ENCODE measurements at places on chromosomes 7 and 10.

GRCh38 chr7:2864999-2865670, 21.0 kb upstream of the GNA12 start:
- peak; percentile 63 for DNase-seq

- no peak for DNase-seq
Observed at GRCh38 chr10:14695847-14696480, 78.7 kb downstream of the FAM107B start.

- no peak for DNase-seq
Observed at GRCh38 chr7:39845006-39845405, 105.0 kb upstream of the CDK13 start.

- no peak for DNase-seq
Observed at GRCh38 chr7:113202284-113202683, 83.9 kb upstream of the SMIM30 start.

DNA sequence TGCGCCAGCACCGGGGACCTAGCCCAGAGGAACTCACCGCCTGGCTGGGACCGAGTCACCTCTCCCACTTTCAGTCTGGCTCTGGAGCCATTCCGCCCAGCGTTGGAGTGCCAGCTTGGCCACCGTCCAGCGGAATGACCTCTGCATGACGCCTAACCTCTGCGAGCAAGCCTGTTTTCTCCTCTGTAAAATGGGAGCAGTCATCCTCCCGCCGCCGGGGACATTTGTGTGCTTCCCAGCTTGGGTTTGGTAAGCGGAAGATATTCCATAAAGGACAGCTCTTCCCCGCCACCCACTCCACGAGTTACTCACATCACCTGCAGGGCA, 1.3 kb upstream of the ZCCHC24 start:
- no peak for DNase-seq

DNA sequence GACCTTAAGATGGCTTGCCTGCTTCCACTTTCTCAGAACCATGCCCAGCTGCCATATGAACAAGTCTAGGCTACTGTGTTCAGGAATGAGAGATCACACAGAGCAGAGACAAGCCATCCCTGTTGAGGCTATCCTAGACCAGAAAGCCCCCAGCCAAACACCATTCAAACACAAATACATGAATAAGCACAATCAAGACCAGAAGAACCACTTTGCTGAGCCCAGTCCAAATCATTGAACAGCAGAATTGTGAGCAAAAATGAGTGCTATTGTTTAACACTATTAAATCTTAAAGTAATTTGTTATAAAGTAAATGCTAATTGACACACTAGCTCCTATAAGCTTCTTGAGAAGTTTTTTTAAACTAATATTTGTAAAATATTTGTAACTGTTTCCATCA, 79.0 kb upstream of the LYZL1 start:
- DNase-seq, result no peak

DNA sequence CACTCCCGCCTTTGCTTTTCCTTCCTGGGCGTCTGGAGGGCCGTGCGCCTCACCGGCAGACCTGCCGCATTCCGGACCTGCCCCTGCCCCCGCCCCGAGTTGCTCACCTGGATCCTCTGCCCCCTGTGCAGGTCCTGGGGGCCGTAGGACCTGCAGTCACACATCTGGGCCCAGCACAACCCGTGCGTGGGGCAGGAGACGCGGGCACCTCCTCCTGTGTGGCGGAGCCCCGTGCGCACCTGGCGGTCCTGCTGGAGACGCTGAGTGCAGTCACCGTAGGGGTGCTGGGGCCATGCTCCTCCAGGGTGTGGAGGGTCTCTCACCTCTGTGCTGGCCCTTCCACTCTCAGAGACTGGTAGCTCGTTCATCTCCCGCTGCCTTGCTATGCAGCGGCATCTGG, 85.5 kb downstream of the DNAJB6 start:
- no peak for DNase-seq

- DNase-seq, result no peak
Observed at GRCh38 chr10:44416936-44417335, 32.0 kb upstream of the CXCL12 start.

- DNase-seq, result no peak
Observed at GRCh38 chr7:136050462-136050847, 73.3 kb upstream of the MTPN start.

DNA sequence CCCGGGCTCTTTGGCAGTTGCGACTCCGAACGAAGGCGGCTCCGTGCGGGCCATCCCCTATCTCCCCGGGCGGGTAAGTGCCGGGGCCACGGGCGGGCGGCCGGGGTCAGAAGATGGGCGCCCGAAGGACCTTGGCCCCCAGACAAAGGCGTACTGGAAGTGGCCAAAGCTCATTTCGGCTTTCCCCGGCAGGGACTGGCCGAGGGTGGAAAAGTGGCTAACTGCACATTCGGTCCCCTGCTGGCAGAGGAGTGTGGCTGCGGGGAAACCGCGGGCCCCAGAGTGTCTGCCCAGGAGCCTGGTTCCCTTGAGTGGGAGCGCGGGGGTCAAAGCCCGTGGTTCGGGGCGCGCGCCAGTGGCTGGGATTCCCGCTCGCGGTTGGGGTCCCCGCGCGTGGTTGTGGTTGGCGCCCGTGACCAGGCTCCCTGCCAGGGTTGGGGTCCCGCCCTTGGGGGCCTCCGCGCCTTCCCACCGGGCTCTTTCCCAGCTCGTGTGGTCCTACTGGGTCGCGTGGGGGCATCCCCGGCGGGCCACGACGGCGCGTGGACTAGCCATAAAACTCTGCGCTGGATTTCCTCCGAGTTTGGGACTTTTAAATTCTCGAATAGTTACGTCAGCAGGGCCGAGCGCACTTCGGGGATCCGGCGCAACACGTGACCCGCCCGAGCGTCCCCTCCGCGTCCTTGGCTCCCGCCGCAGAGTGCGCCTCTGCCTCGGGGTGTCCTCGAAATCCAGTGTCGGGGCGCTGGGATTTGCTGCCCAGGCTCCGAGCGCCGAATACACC, 124.4 kb downstream of the TACC2 start:
- DNase-seq, result no peak

DNA sequence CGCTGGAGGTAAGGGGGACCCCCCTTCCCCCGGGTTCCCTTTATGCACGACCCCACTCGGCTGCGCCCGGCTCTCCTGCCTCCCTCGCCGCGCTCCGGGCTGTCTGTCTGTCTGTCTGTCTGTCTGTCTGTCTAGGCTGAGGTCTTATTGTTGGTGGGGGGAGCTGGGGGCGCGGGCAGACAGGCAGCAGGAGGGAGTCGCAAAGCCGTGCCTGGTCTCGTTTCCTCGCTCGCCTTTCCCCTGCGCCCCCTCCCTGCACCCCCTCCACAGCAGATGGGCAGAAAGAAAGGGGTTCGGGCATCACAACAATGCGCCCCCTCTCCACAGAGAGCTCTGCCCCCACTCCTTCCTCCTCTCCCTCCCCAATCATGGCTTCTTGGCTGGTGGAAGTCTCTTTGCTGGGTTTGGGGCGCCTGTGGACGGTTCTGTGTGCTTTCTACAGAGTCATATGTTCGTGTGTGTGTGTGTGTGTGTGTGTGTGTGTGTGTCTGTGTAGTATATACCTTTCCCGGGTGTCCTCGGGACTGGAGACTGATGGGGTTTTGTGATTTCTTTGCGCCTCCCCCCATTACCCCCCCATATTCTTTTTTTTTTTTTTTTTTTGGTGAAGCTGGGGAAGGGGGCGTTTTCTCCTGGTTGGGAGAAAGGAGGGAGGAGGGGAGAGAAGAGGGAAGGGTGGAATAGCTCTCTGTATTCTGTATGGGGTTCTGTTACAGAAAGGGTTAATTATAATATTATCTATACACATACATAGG, 1.9 kb downstream of the AUTS2 start:
- no peak for DNase-seq

DNA sequence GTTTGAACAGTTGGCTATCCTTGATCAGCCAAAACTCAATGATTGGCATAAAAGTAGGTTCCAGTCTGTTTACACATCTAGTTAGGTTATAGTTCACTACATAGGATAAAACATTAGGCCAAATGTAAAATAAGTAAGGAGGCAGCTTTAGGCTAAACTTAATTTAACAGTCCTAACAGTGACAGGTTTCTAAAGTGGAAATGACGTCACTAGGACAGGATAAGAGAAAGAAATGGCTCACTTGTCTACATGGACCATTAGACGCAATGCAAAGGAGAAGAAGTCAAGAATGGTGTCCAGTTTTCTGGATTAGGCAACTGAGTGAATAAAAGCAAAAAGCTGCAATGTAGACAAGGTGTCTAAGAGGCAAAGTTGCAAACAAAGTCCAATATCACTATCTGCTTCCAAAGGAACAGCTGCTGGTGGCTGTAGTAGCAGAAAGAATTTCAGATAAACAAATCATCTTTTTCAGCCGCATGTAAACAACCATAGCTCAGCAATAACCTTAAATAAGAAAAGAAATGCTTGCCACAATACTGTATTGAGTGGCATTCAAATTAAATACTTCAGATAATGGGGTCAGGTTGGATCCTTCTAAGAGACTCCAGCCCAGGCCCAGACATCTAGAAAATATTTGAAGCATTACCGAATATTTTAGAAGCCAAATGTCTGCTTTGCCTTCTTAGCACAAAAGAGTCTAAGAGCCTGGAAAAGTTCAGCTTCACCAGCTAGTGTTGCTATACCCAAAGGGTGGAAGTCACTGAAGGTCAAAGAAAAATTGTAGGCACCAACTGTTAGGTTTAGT, 154.2 kb downstream of the NEBL start:
- DNase-seq, result no peak

GRCh38 chr10:3014968-3015367, 52.4 kb upstream of the PFKP start:
- DNase-seq, result no peak

GRCh38 chr10:33501161-33501560, 166.7 kb upstream of the NRP1 start:
- no peak for DNase-seq

DNA sequence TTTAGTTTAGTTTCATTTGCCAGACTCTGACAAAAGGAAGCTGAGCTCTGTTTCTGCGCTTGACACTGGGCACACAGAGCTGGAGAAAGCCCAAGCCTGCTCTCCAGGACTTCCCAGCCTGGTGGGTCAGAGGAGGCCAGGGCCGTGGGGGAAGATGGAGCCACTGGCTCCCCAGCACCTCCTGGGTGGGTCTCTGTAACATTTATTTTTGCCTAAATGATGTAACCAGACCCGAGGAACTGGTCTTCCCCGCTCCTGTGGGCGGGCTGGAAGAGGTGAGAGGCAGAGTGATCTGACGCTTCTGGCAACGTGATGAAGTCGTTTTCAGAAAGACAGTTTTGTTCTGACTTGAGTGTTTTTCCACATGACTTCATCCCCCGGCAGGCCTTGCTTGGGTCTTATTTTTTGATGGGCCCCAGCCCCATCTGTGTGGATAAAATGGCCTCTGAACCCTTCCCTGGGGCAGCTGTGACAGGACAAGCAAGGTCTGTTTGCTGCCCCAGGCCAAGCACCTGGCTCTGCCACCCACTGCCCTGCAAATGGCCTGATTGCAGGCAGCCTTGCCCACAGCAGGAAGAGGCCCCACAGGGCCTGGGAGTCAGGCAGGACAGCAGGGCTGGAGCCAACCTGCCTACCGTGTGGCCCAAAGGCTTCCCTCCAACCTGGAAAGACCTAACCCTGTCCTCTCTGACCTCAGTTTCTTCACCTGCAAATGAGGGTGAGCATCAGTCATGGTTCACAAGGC, 304.9 kb upstream of the ZMIZ1 start:
- DNase-seq, result no peak

GRCh38 chr10:36423821-36424248, 701.6 kb upstream of the ANKRD30A start:
- DNase-seq, result no peak

- DNase-seq, result peak; percentile 88
Observed at GRCh38 chr7:32846630-32847225, 44.8 kb downstream of the KBTBD2 start.

GRCh38 chr10:60817398-60817805, 39.1 kb downstream of the CDK1 start:
- DNase-seq, result no peak

DNA sequence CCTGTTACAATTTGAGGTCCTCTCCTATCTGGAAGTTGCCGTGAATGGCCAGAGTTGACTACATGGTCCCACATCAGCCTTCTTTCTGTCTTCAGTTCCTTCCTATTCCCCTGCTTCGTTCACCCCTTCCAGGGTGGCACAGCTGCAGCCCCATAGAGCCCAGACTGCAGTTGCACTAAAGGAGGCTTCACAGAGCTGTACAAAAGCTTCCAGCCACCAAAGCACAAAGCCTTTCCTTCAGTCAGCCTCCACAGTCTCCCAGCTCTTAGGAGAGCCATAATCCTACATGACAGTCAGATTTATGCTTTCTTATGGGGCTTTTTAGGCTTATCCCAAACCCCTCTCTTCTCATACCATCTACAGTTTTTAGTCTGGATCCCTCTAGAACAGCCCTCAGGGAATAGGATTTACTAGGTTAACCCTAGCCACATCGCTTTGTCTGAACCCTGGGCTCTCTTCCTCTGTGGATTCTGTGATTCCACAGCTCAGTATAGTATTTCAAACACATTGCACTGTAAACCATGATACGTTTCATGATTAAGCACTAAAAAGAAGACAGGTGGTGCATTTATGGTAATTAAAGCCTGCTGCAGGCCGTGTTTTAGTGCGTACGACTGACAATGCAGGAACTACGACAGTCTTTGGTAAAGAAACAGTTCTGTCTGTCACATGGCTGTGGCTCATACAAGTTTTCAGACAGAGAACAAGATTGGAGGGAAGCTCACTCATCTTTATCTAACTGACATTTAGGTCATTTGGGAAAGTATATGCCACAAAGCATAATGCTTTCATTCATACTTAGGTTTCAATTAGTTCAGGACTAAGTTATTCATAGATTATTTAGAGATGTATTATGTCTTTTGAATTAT, 208.3 kb upstream of the KMT2E start:
- DNase-seq, result no peak

GRCh38 chr7:123828805-123829204, 16.2 kb upstream of the HYAL4 start:
- DNase-seq, result no peak

GRCh38 chr7:12490107-12490688, 80.3 kb upstream of the SCIN start:
- no peak for DNase-seq

DNA sequence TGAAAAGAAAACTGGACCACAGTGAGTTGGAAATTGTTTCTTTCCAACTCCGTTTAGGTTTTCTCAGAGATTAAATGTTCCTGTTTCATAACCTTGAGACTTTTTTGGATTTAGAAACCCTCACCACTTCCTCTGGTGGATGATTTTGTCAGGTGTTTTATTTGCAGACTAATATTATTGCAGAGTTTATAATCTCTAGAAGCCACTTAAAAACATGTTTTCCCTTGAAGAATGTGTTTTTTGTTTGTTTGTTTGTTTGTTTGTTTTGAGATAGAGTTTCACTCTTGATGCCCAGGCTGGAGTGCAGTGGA, 520 bp upstream of the MICU1 start:
- DNase-seq, result no peak

DNA sequence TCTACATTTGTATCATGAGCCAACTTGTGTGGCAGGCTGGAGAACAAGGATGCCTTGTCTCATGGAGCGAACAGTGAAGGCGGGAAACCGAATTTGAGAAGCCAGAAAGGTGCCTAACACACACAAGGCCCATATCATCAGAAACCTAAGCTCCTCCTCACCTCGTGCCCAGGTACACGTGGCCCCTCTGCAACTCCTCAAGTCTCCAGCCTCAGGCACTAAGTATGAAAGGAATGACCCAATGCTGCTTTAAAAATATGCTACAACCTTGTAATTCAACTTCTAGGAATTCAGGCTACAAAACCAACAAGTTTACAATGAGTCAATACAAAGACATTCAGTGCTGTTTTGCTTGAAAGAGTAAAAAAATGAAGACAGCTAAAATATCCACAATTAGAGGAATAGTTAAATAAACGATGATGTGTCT, 95.7 kb downstream of the CDK6 start:
- DNase-seq, result no peak

GRCh38 chr10:116457488-116457887, 29.8 kb downstream of the PNLIPRP3 start:
- no peak for DNase-seq
